ENCODE measurements at places on chromosomes 12 and 14.

GRCh38 chr12:78870539-78870938 is 6.0 kb downstream of the SYT1 start:
- no peak for DNase-seq

DNA sequence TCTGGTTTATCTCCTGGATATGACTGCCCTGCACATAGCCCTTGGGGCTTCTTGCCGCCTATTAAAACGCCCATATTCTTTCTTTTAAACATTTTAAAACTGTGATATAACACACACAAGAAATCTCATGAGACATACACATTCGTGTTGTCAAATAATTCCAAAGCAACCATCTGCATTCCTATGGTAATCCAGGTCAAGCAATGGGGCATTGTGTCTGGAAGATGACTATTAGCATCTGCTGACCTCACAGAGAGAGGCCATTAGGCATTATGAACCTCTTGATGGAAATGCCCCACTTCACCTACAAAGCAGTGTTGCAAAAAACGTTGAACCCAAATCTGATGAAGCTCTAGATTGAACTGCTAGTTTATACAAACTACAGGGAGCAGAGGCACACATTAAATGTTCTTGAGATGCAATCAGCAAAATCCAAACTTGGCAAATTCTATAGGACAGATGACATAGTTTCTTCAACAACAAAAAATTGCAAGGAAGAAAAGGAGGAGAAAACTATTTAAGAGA is 513.8 kb upstream of the CCDC196 start:
- DNase-seq: no peak

DNA sequence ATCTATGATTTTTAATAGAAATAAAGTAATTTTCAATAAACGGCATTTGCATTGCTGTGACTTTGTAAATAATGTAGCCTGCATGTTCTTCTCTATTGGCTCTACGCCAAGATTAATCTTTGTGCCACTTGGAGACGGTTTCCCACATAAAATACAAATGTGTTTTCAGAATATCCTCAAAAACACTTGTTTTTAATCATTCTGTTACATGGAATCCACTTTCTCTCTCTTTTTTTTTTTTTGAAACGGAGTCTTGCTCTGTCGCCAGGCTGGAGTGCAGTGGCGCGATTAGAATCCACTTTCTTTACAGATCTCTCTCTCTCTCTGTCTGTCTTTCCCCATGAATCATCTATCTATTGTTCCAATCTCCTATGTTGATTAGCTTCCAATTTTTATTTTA is 22.8 kb upstream of the SSPN start:
- no peak for DNase-seq

GRCh38 chr14:71212683-71213107 is 305.4 kb downstream of the PCNX1 start:
- no peak for DNase-seq

DNA sequence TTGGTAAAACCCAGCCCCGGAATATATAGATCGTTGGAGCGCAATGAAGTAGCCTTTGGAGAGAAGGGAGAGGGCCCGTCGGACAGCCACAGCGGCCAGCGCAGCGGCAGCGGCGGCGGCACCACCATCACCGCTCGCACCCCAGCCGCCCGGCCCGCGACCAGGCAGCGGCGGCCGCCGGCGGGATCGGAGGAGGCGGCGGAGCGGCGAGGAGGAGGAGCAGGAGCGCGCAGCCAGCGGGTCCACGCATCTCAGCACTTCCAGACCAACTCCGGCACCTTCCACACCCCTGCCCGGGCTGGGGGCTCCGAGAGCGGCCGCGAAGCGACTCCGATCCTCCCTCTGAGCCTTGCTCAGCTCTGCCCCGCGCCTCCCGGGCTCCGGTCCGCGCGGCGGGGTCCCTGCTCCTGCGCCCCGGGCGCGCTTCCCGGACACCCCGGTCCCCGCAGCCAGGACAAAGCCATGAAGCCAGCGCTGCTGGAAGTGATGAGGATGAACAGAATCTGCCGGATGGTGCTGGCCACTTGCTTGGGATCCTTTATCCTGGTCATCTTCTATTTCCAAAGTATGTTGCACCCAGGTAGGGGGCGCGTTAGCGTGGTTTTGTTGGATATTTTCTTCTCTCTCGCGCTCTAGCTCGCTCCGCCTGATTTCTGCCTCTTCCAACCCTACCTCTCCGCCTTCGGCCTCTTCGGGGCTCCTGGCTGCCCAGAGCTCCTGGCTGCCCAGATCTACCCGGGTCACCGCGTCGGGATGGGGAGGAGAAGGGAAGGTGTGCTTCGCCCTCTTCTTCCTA is 400 bp downstream of the CHST11 start:
- DNase-seq: peak; percentile 60

DNA sequence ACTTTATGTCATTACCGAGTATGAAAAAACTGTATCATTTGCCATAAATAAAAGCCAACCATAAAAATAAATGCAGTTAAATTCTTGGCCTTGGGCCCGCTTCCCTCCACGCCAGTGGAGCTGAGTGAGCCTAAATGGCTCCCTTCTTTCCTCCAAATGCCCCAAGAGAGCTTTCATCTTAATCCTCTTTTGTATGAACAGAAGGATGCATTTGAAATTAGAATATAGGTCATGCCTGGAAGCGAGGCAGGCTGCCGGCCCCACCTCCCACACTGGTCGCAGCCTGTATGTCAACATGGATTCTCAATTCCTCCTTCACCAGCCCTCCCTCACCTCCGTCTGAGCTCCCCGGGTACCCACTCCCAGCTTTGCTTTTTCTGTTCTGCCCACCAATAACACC is 245.7 kb downstream of the SLC15A4 start:
- no peak for DNase-seq

DNA sequence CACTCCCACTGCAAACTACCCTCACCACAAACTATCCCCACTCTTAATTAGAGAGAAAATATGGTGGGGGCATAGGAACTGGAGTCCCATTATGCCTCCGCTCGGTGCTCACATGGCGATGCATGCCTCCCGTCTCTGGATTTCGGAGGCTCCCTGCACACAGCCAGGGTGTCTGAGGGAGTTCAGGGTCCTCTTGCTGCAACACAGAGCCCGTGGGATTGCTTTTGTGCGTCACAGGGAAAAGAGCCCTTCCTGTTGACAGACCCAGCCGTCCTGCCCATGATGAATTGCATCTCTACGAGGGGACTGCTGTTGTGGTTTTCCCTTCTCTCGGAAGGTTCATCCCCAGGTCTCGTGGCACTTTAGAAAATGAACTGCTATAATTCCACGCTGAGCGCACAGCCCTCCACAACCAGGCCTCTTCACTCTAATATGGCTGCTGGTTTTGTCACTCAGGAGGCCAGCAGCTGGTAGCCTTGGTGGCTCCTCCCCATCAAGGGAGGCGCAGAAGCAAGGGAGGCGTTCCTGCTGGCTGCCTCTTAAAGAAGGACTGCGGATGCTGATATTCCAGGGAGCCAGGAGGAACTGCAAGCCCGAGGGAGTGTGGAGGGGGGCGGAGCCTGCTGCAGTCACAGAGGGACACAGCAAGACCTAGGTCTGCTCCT is 158.0 kb downstream of the KCNA5 start:
- no peak for DNase-seq

DNA sequence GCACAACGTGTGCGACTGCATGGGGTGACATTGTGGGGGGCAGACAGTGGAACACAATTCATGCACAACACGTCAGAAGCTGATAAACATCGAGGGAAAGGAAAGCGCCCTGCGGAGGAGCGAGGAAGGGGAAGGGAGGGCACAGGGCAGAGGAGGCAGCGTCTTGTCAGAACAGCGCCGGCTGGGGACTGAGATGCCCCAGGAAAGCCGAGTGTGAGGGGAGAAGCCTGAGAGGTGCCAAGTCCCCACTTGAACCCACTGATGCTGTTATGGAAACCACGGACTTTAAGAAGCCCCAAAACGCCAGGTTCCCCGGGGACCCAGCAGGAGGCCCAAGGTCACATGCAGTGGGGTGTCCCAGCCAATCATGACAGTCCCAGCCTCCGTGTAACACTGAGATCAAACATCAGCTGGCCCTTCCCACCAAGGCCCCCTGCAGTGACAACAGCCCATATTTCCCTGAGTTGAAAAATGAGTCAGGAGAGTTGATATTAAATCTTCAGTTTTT is 70.0 kb downstream of the GALNT9 start:
- DNase-seq: no peak

- DNase-seq: no peak
These were observed 42.9 kb downstream of the P2RX4 start for GRCh38 chr12:121252712-121253345.

- no peak for DNase-seq
These were observed 4.7 kb upstream of the FAM234B start for GRCh38 chr12:13039328-13039956.

DNA sequence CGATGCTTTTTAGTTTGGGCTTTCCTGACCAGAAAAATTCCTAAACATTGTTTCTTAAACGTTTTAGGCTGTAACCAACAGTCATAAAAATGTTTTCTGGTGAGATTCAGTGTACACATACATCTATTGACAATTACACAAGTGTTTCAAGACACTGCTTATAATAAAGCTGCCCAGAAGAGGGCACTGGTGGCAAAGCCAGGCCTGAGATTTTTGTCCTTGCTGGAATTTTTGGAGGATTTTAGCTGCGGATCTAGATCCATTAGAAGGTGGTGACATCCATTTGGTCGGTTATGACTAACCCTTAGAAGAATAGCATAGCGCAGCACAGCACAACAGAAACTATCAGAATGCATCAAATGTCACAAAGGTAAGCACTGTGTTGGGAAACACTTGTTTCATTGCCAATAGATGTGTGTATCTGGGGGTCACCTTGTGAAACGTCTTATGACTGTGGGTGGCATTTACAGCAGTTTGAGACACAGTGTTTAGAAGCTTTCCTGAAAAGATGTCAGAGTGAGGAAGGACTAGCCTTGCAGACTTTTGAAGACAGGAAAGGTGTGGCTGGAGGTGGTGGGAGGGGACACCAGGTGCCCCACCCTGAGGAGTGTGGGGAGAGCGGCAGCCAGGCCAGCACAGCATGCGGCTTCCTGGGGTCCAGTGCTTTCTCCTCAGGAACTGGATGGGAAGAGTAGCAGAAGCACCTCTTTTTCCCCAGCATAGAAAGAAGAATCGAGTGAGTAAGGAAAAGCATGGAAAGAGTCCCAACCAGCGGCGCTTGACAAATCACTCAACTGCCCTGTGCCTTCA is 54.7 kb upstream of the FKBP4 start:
- peak; percentile 40 for DNase-seq

DNA sequence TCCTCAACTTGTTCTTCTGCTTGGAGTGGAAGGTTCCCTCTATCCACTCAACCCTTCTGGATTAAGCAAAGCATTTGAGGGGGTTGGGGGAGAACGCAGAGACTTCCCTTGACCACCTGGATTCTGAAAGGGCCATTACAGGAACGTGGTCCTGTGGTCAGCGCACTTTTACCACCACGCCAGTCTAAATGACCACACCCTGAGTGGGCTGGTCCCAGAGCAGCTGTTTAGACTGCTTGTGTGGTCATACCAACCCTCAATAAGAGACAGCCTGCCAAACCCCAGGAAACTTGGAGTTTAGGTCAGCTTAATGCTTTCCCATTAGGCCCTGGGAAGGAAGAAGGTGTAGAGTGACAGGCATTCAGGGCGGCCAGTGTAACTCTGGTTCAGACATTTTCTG is 165.5 kb upstream of the ATP2B1 start:
- DNase-seq: no peak

GRCh38 chr12:106782619-106783018 is 8.1 kb downstream of the RIC8B start:
- DNase-seq: no peak

DNA sequence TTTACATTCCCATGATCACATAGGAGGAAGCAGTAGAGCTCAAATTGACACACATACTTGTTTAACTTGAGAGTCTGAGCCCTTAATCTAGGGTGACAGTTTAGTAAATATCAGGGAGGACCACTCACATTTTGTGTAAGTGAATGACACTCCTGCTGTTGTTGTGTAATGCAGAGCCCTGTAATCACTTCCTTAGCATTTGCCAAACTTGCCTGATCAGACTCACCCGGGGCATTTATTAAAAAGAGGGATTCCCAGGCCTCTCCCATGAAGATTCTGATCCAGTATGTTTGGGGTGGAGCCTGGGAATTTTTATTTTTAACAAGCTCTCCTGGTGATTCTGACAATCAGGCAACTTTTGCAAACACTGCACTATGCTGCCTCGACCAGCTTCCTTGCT is 119.6 kb downstream of the NUAK1 start:
- DNase-seq: no peak

DNA sequence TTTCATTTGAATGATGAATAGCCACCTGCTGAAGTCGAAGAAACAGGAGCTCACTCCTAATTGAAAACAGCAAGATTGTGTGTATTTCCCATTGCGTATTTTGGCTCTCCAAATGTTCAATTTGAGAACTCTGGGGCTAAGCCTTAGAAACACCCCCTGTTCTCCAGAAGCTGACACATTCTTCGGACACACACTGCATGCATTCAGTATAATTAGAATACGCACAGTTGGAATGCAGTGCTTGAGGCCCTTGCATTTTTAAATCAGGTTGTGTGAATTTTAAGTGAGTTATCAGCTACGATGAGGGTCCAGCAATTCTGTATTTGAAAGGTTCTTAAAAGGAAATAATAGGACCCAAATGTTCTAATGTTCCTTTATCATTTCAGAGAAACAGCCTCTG is 103.8 kb downstream of the PRKD1 start:
- no peak for DNase-seq

DNA sequence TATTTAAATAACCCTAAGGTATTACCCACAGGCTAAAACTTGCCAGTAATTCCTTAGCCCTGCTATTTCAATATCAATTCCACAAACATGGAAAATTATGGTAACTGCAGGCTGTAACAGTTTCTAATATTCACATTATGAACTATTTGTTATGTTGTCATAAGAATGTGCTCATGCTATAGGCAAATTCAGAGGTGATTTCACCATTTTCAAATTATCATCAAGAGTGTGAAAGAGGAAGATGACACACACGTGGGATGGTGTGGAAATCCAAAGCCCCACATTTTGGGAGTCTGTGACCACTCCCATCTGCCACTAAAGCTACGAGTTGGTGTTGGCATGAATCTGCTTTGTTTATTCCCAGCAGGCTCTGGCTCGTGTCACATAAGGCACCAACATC is 5.9 kb upstream of the MYO1A start:
- DNase-seq: no peak

DNA sequence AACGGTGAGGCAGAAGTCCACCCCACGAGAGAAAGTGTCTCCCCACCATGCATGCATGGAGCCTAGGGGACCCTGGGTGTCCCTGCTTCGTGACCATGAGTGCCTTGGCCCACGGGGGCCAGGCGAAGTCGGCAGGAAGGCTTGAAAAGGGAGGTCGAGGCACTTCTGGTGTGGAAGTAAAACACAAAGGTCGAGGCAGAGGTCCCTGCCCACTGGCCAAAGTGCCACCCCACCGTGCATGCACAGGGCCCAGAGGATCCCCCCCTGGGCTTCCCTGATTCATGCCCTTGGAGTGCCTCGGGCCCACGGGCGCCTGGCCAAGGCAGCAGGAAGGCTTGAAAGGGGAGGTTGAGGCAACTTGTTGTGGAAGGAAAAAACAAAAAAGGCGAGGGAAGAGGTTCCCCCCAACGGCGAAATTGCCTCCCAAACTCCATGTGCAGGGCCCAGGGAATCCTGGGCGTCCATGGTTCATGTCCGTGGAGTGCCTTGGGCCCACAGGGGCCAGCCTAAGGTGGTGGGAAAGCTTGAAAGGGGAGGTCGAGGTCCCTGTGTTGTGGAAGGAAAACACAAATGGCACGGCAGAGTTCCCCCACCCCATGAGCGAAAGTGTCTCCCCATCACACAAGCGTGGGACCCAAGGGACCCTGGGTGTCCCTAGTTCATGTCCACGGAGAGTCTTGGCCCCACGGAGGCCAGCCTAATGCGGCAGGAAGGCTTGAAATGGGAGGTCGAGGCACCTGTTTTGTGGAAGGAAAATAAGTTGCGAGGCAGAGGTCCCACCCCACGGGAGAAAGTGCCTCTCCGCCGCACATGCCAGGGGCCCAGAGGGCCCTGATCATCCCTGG is 372.1 kb downstream of the ALG10 start:
- DNase-seq: no peak

Measured in head of caudate nucleus (tissue), 42 donors.